ENCODE measurements at places on chromosomes 3 and 15. TPM values are rescaled to one million over a fixed set of nuclear protein-coding genes. Genes with fewer than 3 reads are reported as not detected.

Gene OSBPL10
- 23.5 TPM for polyA plus RNA-seq

Gene SSUH2
- 5.3 TPM for polyA plus RNA-seq

Gene MCTP2
- 20.2 TPM for polyA plus RNA-seq

Gene PIGZ
- polyA plus RNA-seq = 2.2 TPM

Gene CLDN16
- polyA plus RNA-seq = 43.0 TPM

Gene DUOX1
- polyA plus RNA-seq = 8.5 TPM

Gene CCR9
- polyA plus RNA-seq = 0.10 TPM
